ENCODE measurements at places on chromosomes 4 and X.

GRCh38 chr4:118711052-118711451 is 25.9 kb downstream of the METTL14 start:
- no peak for DNase-seq

DNA sequence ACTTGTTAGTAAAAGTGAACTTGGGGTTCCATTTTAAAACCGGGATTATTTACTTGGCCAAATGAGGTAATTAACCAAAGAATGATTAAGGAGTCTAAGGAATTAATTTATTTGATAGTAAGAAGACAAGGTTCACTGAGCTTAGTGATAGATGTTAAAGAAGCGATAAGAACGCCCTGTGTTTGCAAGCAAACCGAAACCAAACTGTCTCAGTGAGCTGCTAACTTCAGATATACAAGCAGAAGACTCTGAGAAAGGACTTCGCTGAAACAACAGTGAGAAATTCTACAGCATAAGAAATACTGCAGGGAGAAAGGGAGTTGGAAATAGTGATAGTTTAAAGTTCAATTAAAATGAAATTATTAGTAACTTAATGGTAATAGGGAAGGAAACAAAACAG is 37.6 kb upstream of the SHISA3 start:
- no peak for DNase-seq

DNA sequence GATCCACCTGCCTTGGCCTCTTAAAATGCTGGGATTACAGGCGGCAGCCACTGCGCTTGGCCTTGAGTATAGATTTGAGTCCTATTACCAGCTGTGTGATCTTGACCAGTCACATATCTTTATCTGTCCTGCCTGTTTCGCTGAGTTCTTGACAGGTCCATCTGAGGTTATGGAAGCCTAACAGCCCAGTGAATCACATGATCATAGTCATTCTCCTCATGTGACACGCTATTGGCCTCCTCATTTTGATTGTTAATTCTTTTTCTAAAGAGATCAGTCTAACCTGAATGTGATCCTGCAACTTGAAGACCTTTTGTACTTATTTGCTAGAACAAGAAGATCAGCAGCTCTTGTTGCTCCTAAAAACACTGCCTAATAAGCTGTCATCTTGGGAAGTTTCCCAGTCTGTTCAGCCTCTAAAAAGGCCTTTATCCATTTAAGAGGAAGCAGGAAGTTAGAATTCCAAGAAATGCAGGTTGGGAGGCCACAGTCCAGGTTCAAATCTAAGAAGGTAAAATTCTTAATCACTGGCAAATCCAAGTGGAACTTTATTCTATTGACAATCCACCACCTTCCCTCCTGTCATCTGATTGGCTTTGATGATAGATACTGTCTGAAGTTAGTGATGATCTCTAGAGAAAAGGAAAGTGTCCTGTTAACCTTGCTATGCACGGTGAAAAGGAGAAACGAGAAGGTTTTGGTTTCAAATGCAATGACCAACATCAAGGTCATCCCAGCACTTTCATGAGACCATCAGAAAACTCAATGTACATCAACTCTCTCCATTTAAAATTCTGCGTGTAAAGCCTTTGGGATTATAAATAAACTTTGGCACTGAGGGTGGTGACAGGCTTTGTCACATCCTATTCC is 86.9 kb downstream of the CHRNA9 start:
- DNase-seq: no peak

GRCh38 chr4:31617667-31618066 is 897.5 kb downstream of the PCDH7 start:
- no peak for DNase-seq

GRCh38 chrX:149372866-149373265 is 132.2 kb downstream of the IDS start:
- DNase-seq: no peak

DNA sequence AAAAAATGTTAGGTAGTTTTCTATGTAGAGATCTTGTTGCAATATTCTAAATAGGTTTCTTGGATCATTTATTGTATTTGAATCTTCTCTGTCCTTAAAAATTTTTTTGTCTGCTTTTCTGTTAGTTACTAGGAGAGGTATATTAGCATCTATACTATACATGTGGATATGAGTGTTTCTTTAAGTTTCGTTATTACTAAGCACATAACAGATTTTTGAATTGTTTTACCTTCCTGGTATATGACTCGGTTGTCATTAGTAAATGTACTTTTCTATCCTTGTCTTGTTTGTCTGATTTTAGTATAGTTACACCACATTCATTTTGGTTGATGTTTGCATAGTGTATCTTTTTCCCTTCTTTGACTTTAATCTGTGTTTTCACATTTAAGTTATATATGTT is 20.2 kb downstream of the PYURF start:
- no peak for DNase-seq

DNA sequence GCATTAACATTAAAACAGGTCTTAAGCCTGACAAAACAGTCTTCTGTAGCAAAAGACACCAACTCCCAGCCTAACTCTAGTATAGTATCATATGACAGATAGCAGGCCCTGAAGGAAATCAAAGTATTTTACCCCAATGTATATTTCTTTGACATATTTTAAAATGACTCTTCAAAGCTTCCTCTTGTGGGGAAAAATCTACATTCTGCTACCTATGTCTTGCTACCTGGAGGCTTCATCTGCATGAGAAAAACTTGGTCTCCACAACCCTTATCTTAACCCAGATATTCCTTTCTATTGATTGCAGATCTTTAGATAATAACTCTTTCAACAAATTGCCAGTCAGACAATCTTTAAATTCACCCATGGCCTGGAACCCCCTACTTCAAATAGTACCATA is 1620.4 kb downstream of the PCDH7 start:
- DNase-seq: no peak
